Activated T-helper 1 cell treated with anti-CD3 and anti-CD28 coated beads, Interleukin-2, amount 50 U/mL, for 16 hours (primary cell): ENCODE measurements at places on chromosomes 1 and 21.

GRCh38 chr21:38494251-38494642, 4.0 kb downstream of the ERG start:
- DNase-seq = no peak

- DNase-seq = no peak
These were observed 10.6 kb downstream of the ACTL8 start for GRCh38 chr1:17765444-17766411.

- no peak for DNase-seq
These were observed 842 bp downstream of the ATXN7L2 start for GRCh38 chr1:109484519-109484975.

DNA sequence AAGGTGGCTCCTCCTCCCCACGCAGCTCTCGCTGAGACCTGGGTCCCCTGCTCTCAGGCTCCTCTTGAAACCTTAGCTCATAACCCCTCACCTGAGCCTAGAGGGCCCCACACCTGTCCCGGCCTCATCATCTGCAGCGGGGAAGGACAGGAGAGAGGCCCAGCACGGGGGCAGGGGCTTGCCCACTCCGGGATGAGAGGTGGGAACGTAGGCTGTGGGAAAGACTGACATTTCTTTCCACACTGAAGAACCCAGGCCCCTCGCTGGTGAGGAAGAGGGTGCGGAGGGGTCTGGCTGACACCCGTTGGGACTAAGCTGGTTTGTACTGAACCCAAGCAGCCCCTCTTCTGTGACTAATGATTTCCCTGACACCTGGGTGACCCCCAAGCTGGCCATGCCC, 14.0 kb upstream of the NES start:
- DNase-seq = no peak

DNA sequence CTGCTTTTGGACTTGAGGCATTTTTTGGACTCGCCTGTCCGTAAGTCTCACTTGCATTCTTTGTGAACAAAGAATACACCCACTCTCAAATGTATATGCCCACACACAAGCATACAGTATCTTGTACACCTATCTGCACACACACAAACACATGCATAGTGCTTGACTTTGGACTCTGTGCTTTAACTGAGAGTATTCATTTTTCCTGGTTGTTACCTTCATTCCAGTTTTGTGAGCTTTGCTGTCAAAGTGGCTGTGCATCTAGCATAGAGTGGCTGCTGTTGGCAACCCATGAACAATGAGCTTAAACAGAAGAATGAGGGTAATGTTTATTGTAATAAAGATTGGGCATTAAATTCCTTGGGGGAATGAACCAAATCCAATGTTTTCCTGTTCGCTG, 199.0 kb downstream of the PDE4B start:
- DNase-seq = no peak
